Substantia nigra (tissue), 51 donors: ENCODE measurements at places on chromosomes 3 and 15.

GRCh38 chr3:4575381-4575780, 82.2 kb downstream of the ITPR1 start:
- DNase-seq: no peak

GRCh38 chr15:98537516-98538060, 110.8 kb upstream of the IGF1R start:
- no peak for DNase-seq

GRCh38 chr3:46838301-46838700, 24.9 kb downstream of the MYL3 start:
- DNase-seq: no peak

DNA sequence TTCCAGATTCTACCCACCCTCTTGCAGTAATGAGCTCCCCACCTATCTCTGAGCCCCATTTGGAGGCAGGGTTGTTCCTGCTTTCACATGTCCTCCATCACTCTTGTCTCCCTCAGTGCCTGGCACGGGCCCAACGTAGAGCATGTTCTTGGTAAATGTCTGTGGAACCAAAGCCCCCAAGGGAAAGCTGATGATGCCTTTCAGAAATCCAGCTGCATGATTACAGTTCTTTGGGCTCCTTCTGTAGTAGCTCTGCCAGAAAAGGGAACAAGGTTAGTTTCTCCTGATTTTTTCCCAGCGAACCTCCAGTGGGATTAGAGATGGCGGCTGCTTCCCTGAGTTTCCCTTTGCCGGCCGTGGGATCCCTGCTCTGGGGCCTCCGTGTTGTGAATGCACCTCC, 39.3 kb downstream of the CGNL1 start:
- DNase-seq: no peak

- no peak for DNase-seq
Measured at GRCh38 chr3:133853063-133853924, 42.4 kb downstream of the RAB6B start.

DNA sequence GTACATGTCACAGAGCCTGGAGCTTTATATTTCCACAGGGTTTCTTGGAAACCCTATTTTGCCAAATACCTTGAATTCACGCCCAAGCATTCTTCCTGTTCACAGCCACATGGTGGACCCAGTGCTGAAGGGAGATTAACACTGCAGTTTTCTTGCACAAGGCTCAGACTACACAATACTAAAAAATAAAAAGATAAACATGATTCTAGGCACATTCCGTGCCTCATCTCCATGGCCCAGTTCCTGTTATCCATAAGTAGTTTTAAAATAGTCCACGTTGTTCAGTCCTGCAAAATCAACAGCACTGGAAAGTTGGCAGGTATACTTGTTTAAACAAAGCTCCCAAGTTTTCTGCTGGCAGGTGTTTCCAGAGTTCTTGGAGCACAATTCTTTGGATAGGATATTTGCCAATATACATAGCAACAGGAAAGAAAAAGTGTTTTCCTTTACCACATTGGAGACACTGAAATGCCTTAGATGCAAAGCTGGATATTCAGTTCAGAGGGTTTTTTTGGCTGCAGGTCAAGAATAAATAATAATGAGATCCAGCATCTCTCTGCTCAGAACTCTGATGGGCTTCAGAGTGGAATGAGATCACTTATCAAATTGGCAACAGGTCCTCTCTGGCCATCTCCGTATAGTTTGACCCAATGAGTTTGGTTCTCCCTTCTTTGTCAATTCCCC, 88.1 kb upstream of the TGFBR2 start:
- DNase-seq: no peak

DNA sequence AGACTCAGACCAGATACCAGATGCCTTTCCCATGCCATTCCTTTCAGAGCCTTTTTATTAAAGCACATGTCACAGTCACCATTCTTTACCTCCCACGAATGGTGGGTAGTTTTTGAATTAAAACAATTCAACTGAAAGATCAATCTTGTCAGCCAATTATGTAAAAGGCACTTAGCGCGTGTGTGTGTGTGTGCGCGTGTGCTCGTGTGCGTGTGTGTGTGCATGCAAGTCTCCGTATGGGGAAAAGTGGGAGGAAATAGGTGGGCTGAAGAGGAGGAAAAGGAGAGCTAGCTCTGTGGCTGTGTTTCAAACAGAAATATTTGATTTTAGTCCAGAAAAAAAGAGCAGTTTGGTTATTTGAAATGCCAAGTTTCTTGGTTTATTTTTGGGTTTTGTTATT, 177.2 kb downstream of the KCNAB1 start:
- no peak for DNase-seq

- no peak for DNase-seq
Measured at GRCh38 chr3:38586546-38587520, 62.7 kb downstream of the SCN5A start.

DNA sequence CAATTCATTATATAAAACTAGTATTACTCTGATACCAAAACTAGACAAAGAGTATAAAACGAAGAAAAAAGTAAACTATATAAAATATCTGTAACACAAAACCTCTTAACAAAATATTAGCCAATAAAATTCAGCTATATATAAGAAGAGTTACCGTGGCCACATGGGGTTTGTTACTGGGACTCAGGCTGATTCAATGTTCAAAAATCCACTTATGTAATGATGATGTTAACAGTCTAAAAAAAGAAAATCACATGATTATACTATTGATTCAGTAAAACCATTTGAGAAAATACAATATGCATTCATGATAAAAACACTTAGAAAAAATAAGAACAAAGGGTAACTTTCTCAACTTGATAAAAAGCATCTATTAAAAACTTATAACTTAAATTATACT, 18.3 kb downstream of the P2RY1 start:
- no peak for DNase-seq

DNA sequence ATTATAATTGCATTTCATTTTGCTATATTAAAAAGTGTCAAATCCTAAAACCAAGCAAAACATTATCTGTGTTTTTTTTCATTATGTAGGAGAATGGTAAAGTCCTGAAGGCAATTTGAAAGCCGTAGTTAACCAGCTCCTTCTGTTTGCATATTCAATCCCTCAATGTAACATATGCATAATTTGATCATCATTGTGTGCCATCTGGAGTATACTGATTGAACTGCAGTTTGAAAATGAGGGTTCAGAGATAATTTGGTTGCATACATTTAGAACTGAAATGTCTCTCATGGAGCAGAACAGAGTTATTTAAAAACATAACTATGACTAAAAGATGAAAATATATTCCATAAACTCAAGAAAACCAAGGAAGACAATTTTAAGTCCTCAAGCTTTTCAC, 518.6 kb downstream of the GBE1 start:
- DNase-seq: no peak

DNA sequence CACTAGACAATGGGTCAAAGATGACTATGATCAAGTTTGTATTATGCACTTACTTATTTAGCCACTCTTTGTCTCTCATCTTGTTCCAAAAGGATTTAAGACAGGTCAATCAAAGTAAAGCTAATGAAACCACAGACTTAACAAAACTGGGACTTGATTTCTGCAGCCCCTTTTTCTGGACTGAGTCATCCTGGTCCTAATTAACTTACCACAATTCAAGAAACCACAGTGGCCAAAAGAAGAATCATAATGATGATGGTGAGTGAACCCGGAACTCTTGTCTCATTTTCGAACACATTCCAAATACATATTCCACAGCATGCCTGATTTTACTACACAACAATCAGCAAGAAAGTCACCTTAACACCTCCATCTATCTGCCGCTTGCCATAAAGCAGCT, 1333.0 kb downstream of the ROBO1 start:
- no peak for DNase-seq

DNA sequence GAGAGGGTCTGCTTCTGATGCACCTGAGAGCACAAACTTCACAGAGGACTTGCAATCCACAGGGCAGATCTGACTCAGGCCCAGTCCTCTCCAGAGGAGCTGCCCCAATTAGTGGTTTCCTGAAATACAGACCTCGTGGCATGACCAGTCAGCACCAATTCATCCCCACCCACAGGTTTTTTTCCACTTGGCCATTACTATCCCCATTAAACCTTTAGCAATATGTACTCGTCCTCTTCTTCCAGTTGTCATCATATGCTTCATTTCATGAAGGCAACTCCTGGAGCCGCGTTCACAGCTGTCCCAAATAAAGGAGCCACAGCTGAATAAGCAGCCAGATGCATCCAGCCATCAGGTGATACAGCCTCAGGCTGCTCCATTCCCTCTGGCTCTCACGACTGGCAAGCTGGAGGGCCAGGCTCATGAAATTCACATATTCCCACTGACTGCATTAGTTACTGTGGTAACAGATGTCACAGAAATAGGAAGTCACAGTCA, 163.1 kb downstream of the FMN1 start:
- no peak for DNase-seq

GRCh38 chr15:101058735-101059134, 139.6 kb downstream of the LRRK1 start:
- no peak for DNase-seq

DNA sequence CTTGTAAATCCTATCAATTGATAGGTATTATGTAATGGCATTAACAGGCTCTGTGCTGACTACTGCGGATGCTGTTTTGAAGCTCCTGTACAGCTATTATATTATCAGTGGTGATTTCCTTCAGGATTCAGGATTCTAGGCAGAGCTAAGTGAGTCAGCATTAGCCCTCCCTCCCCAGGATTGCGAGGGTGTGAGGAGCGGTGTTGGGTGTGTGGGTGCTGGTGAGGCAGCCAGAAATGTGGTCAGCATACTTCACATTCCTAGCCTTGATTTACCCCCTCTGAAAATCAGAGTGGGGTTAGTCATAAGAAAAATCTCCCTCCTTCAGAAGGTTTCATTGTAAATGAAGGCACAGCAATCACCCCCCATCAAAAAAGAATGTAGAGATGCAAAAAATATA, 72.5 kb downstream of the SNTN start:
- DNase-seq: no peak

GRCh38 chr3:15097891-15098290, 1.1 kb downstream of the RBSN start:
- no peak for DNase-seq

- no peak for DNase-seq
Measured at GRCh38 chr15:77018796-77019505, 24.0 kb downstream of the PSTPIP1 start.

- peak; percentile 32 for DNase-seq
Measured at GRCh38 chr15:88834211-88834812, 31.1 kb downstream of the ACAN start.

- no peak for DNase-seq
Measured at GRCh38 chr15:40054855-40055575, 16.0 kb upstream of the SRP14 start.
